ENCODE measurements at places on chromosomes 5 and 9.

DNA sequence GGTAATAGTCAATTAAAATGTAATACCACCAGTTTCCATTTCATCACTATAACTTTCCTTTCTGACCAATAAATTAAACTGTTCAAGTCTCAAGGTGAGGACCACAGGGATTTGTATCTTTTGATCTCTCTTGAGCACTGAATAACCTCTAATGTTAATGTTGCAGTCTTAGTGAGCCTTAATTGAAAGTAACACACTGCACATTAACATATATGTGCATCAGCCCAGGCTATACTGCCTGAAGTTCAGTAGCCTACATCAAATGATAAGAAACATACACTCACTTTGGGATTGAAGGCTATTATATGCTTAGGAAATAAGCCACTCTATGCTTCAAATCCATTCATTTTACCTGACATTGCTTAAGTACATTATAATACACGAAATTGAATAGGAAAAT, 311.0 kb upstream of the DAP start:
- DNase-seq, result no peak

- DNase-seq, result peak; percentile 97
These were observed at the start of gene TPRN for GRCh38 chr9:137200311-137201204. TSS of gene TPRN (minus strand) at chr9:137200741. CDS start at chr9:137200711, 30 bp downstream.

DNA sequence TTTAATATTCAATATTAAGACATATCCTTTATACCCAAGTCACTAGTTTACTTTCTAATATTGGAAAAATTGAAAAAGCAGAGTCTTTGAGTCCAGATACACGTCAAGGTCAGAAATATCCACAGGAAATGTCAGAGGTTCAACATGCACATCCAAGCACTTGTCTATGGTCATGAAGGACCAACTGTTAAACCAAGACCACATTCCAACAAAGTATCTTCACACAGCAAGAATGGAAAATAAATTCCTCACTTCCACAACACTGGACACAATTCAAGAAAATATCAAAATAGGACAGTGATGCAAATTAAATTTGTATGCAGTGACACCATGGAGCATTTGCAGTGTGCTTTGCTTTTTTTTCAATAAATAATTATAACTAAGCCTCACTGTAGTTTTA, 142.5 kb downstream of the GABRB2 start:
- DNase-seq, result no peak

- no peak for DNase-seq
These were observed 2.7 kb downstream of the PCDHGC3 start for GRCh38 chr5:141478321-141478945.

DNA sequence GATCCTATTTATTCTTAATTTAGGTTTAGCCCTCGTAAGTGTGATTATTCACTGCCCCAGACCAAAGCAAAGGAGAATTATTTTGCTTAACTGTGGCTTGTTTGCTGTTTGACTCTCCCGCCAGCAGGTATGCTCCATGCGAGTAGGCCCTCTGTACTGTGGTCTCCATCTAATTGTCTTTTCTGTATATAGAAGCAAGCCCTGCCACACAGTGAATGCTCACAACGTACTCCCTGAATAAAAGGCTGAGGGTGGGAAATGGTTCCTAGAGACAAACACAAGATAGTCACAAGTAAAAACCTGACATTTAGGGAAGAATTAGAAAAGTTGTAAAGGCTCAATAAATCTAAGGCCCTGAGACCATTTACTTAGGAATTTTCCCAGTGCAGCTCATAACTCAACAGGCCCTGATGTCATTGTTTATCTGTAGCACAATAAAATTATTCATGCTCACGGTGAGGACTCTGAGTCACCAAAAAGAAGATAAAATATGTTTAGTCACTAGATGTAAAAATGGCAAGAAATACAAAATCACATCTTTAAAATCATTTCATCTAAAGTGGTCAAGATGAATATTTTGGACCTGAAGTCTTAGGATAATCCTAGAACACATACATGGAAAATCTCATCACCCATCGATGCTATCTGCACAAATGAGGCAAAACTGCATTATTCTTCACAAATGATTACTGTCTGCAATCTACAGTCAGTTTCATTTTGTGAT, 473.2 kb downstream of the ENC1 start:
- DNase-seq, result no peak

- peak; percentile 54 for DNase-seq
These were observed at the start of gene MVB12B for GRCh38 chr9:126326228-126327005. TSS of gene MVB12B (plus strand) at chr9:126326829. CDS start at chr9:126326930, 101 bp downstream.

DNA sequence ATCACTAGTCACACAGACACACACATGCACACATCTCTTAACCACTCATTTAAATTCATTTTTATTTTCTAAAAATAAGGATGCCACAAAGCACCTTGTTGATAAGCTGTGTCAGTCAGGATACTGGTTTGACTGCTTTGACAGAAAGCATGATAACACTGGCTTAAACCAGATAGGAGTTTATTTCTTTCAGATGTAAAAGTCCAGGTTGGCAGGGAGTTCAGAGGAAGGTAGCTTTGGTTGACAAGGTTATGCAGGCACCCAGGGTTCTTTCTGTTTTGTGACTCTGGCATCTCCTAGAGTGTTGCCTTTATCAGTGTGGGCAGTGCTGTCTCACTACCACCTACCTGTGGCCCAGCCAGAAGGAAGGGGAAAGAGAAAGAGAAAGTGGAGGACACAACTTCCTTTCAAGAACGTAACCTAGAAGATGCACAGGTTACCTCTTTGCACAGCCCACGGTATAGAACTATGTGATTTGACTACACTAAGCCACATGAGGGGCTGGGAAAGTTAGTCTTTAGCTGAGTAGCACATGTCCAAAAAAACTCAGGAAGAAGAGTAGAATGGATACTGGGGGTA, 334.7 kb downstream of the OSTF1 start:
- no peak for DNase-seq

DNA sequence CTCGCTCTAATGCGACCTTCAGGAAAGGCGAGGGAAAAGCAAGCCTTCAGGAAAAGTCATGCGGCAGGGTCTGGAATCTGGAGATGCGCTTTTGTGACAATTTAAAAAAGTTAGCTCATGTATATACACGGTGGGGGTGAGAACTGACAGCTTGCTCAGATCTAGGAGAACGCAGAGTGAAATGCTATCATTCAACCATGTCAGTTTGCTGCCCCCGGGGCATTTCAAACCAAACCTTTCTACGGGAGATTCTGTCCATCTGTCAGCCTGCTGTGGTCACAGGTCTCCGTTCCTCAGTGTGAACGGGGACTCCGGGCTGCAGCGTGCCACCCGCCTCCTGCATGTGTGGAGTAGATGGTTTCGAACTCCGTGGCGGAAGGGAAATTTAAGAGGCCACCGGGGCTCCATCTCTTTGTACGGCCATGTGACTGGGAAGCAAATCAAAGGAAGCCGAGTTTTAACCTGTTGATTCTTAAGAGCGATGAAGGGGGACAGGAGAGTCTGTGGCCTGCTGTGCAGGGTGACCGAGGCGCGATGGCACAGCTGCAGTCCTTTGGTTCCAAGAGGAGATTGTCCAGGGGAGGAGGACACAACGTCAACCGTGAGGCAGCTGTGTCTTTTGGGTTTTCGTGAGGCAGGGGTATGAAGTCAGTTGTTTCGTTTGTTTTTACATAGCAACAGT, 45.9 kb downstream of the OTULIN start:
- no peak for DNase-seq

DNA sequence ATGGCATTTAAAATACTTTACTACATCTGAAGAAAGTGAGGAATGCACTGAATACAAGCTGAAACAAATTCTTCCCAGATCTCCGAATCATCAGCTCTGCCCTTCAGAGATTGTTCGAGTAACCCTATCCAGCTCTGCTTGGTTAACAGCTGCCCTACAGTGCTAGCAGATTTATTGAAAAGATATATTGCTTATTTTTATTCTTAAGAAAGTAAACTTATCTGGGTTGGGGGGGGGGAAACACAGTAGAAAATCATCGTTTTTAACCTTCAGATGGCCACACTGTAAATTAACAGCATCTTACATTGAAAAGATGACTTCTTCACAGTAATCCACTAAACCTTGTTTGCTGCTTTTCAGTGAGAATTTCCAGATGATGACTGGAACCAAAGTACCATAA, 210.8 kb downstream of the NFIB start:
- DNase-seq, result no peak

DNA sequence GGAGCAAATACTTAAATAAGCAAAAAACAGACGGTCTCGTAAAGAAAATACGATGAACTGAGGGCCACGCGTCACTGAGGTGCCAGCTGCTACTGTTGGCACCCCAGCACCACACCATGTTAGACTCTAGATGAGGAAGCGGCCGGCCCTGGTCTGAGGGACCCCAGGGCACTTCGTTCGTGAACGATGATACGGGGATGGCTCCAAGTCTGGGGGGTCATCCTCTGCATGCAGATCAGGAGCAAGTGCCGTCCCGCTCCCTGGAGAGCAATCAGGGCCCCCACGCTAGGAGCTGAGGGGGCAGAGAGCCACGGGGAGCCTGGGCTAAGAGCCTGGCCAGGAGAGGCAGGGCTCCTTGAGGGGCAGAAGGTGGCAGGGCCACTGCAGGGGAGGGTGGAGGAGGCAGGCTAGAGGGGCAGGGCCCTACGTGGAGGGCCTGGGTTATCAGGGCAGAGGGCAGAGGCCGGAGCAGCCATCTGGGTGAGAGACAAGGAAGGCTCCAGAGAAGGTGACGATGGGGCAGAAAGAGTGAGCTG, 24.1 kb downstream of the SARDH start:
- no peak for DNase-seq

GRCh38 chr5:151718646-151719045, 31.9 kb upstream of the SPARC start:
- DNase-seq, result no peak

Measured in effector memory CD8-positive, alpha-beta T cell (primary cell).